Ovary (tissue), 10 donors: ENCODE measurements at places on chromosomes 3 and 15. TPM values are rescaled to one million over a fixed set of nuclear protein-coding genes. Genes with fewer than 3 reads are reported as not detected.
A peak's percentile ranks its signal among the peaks of the same experiment; 100 is the strongest.

- DNase-seq, result no peak
Measured at GRCh38 chr3:57755368-57755675, 787 bp upstream of the SLMAP start.

The MUC20 gene
- 5.7 TPM for total RNA-seq

- DNase-seq, result peak; percentile 92
Measured at GRCh38 chr15:80343554-80343992, 60.6 kb upstream of the ARNT2 start.

The CCDC39 gene
- total RNA-seq, result not detected

The ACAD9 gene
- 41.1 TPM for total RNA-seq

- DNase-seq, result no peak
Measured at GRCh38 chr15:41939986-41940385, 32.4 kb downstream of the EHD4 start.

The RNU5B-1 gene
- total RNA-seq, result 33.3 TPM

The CCR8 gene
- total RNA-seq, result not detected

The RGMA gene
- 38.7 TPM for total RNA-seq

DNA sequence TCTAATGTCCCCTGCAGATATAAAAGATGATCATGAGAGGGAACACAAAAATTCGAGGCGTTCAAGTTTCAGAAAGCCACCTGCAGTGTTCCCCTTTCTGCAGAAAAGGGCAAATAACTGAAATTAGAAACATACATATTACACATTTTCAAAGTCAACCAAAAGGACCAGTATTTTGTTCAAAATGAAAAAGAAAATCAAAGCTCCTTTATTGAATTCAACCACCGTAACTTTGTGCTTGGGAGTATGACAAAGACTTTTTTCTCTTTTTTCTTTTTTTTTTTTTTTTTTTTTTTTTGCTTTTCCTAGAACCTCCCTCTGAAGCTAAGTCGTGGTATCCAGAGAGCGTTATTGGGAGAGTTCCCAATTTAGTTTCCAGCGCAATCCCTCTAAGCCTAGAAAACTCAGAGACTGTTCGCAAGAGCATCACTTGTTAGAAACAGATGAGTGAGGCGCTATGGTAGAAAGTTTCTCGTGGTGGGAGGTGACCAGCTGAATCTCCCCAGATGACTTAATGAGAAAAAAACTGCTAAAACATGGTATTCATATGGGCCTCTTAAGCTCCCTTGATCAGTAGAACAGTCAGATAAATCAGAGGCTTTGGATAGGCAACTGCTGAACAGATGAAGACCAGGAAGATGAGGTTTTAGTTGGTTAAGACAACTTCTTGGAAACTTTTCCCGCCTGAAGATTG lies 77.4 kb downstream of the MB21D2 start:
- no peak for DNase-seq

GRCh38 chr3:152945556-152945955 lies 110.6 kb downstream of the P2RY1 start:
- DNase-seq, result no peak

The SEMA3G gene
- 3.6 TPM for total RNA-seq

The ITIH1 gene
- not detected for total RNA-seq

The TEX55 gene
- total RNA-seq, result not detected

The MGLL gene
- total RNA-seq, result 13.3 TPM

DNA sequence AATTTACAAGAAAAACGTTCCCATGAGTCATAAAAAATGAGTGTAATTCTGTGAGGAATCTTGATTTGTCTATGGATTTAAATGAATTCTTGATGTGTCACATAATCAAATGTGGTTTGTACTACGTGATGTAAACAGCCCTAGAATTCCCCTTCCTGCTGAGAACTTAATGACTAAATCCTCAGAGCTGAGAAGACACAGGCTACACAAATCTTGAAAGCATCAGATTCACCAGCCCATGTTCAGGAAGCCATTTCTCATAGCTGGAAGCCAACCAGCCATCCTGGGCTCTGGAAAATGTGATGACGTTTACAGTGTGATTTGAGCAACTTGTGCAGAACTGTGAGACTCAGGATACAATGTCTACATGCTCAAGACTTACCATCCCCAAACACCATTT lies 193.7 kb upstream of the MME start:
- no peak for DNase-seq

The MBD4 gene
- 29.2 TPM for total RNA-seq

The KLHL40 gene
- total RNA-seq, result not detected

- DNase-seq, result no peak
Measured at GRCh38 chr3:83842511-83842910, 1116.3 kb upstream of the CADM2 start.

GRCh38 chr15:80502782-80503181 lies 98.6 kb downstream of the ARNT2 start:
- no peak for DNase-seq

The KBTBD12 gene
- total RNA-seq, result not detected

- no peak for DNase-seq
Measured at GRCh38 chr3:156820692-156821080, 5.5 kb upstream of the LEKR1 start.

The NBEAL2 gene
- total RNA-seq, result 9.4 TPM

DNA sequence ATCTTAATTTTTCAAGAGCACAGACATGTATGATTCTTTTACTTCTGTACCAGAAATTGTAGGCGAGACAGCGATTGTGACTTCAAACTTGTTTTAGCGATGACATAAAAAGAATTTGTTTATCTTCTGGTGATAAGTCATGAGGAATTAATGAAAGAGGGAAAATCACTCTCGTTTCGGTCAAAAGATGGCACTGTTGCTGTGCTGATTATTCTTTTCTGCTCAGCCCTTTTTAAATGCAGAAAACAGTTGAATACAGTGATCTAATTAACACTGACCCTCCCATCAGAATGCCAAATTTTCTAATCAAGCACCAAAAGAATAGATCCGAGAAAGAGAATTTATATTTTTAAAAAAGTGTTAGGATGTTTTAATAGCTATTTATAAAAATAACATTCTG lies 52.6 kb downstream of the NSUN3 start:
- DNase-seq, result no peak

The LRRC2 gene
- total RNA-seq, result 4.1 TPM

The ZIC1 gene
- 0.45 TPM for total RNA-seq

The PRKAR2A gene
- 46.3 TPM for total RNA-seq

GRCh38 chr3:102205647-102206046 lies 229.2 kb upstream of the ZPLD1 start:
- DNase-seq, result no peak

The LRRC31 gene
- not detected for total RNA-seq

- no peak for DNase-seq
Measured at GRCh38 chr3:49454898-49455681, 15.0 kb upstream of the DAG1 start.

The TMEM115 gene
- 33.1 TPM for total RNA-seq

DNA sequence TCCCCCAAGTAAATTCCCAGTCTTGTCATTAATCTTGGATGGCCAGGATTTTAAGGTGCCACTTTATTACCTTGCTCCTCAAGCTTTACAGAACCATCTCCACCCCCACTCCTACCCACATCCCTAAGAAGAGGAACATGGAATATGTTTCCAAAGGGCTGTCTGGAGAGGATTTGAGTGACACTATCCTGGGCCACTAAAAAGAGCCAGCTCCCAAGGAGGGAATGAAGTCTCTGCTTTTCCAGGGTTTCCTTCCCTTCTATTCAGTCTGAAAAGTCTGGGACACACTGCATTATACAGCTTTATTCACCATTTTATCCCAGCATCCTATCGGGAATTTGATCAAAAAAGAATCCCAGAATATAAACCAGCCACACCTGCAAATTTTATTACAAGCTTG lies 35.6 kb upstream of the MECOM start:
- no peak for DNase-seq
